Bronchial epithelial cell (primary cell): ENCODE measurements at places on chromosomes 6 and 20.

- no peak for DNase-seq
Observed at GRCh38 chr6:51004380-51004779, 185.7 kb downstream of the TFAP2B start.

DNA sequence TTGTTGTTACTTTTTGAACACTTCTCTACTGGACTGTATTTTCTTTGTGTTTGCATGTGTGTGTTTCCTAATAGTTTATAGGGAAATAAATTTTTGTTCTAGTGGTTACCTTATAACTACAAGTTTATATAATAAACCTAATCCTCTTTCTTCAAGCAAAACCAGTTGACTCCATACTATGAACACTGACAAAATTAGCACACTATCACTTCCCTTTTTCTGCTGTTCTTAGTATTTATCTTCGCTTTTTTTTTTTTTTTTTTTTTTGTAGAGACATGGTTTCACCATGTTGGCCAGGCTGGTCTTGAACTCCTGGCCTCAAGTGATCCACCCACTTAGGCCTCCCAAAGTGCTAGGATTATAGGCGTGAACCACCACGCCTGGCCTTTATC, 25.0 kb upstream of the C6orf62 start:
- no peak for DNase-seq

- no peak for DNase-seq
Observed at GRCh38 chr6:96991618-96992342, 67.3 kb downstream of the KLHL32 start.

- DNase-seq: peak; percentile 46
Observed at GRCh38 chr20:46400253-46400652, 6.2 kb downstream of the ELMO2 start.

DNA sequence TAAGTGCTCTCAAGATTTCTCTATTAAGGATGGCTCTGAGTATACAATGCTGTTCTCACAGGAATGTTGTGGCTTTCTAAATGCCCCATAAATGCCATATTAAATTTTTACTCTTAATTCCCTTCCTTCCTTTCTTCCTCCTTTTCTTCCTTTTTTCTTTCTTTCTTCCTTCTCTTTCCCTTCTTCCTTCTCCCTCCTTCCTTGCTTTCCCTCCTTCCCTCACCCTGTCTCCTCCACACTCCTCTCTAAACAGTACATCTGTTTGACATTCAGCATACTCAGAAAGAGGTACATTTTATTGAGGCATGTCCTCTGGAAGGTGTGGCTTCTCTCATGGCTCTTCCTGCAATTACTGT, 433 bp upstream of the SLC17A1 start:
- DNase-seq: no peak

GRCh38 chr6:77653816-77654215, 977 bp downstream of the MEI4 start:
- no peak for DNase-seq

DNA sequence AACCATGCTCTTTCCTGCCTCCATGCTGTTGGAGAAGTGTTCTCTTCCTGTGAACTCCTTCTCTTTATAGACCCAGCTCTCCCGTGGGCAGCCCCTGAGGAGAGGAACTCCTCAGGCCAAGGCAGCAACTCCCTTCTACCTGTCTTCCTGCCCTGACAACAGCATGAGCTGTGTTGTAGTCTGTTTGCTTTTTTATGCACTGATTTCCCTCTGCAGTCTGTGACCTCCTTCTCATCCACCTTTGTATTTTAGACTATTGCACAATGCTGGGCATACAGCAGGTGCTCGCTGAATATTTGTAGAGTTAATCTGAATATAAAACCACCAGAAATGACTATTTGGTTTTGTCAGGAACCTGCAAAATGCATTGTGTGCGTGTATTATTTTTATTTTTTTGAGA, 152.2 kb upstream of the CHD6 start:
- DNase-seq: no peak

DNA sequence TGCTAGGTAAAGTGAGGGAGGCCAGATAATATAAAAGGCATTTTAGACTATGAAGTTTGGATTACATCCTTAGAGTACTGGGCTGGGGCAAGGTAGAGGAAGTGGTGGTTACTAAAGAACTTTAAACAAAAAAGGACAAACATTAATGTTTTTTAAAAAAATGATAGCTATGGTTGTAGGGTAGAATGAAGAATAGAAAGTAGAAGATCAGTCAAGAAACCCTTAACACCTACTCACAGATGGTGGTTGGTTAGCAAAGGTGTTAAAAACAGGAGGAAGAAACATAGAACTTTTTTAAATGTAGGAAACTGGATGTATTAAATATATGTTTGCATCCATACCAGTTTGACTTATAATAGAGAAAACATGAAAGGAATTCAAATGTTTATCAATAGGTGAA, 80.7 kb upstream of the ELOVL5 start:
- DNase-seq: no peak

GRCh38 chr6:142274656-142275055, 27.2 kb upstream of the ADGRG6 start:
- no peak for DNase-seq

- peak; percentile 65 for DNase-seq
Observed at GRCh38 chr6:160137989-160138835, 16.6 kb downstream of the SLC22A1 start.

- DNase-seq: no peak
Observed at GRCh38 chr6:166855416-166855815, 100.9 kb downstream of the RNASET2 start.

- no peak for DNase-seq
Observed at GRCh38 chr6:127634178-127634577, 57.2 kb downstream of the C6orf58 start.

DNA sequence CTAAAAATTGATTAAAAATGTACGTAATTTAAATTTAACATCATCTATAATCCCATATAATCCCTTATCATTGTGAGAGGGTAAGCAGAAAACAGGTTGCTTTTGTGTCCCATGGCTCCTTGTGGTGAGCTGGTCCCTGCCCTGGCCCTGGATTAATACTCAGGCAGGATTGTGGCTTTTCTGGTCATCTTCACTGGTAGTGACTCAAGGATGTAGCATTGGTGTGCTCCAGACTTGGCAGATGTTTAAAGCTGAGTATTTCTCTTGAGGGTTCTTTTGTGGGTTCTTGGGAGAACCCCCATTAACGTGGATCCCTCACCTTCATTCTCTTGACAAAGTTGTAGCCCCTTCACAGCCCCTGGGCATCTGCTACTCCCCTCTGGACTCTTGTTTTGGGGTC, 39.3 kb downstream of the SNRNP48 start:
- no peak for DNase-seq

DNA sequence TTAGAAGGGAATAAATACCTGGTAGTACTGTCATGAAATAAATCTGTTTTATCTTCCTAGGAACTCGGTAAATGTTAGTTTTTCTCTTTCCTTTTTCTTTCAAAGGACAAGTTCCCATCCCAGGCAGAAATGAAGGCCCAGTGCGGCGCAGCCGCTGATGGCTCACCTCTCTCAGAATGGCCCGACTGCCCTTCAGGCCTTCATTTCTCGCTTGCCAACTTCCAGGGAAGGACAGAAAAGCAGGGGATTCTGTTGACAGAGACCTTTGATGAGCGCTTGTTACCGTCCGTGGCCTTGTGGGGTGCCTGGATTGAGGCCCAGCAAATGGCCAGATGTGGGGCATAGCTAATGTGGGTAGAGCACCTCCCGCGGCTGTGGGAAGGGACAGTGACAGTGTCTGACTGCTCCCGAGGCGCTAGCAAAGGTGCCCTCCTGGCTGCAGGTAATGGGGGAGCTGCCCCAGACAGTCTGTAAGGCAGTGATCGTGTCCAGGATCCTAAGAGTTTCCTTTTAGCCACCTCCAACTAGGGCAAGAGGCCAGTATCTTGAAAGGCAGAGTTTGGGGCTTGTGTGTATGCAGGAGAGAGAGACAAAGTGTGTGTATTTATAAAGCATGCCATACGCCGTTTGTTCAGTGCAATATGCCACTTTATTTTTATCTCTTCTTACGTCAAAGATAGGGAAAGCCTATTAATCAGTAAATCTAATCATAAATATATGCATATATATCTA, 354.2 kb downstream of the NRN1 start:
- no peak for DNase-seq

- DNase-seq: no peak
Observed at GRCh38 chr6:106107043-106107613, 21.0 kb downstream of the PRDM1 start.
